Activated CD4-positive, alpha-beta T cell treated with anti-CD3 and anti-CD28 coated beads for 24 hours (primary cell): ENCODE measurements at places on chromosomes 5 and 9.

- no peak for DNase-seq
These were observed 30.7 kb downstream of the RAI14 start for GRCh38 chr5:34686762-34687268.

DNA sequence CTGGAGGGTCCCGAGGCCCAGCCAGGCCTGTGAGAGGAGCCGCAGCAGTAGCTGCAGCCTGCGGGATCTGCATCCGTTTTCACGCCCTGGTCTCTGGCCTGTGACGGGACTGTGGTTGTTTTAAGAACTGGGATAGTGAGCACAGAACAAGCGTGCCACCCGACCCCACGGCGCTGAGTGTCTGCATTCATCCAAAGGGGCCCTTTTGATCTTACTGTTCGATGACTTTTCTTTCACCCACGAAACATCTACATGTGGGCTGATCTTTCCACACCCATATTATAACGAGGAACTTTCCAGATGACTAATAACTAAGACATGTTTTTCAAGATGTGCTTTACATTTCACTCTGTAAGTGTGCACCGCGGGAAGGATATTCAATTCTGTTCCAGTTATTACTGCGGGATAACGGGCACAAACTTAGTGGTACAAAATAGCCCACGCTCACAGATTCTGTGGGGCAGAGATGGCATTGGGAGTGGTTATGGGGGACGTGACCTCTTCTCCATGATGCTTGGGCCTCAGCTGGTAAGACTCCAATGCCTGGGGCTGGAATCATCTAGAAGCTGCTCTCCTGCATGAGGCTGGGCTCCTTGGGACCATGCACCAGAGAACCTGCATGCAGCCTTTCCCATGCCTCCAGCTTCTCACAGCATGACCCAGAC is 165.0 kb downstream of the SYK start:
- peak; percentile 15 for DNase-seq

- DNase-seq, result no peak
These were observed 53.3 kb upstream of the FAM169A start for GRCh38 chr5:74919487-74919886.

DNA sequence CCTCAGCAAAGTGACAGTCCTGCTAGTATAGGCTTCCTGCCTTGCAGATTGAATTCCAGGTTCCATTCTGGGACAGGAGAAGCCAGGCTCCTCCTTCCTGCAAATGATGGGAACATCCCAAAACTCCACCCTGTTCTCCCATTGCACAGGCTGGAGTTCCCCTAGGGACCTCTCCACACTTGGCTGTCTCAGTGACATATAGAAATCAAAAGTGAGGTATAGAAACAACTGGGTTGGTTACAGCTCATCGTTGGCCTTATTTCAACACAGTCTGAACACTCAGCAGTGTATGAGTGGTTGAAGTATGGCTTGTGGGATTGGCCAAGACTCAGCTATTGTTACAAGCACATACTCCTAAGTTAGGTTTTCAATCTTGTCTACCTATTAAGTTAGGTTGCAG is 157.8 kb upstream of the FTMT start:
- no peak for DNase-seq

DNA sequence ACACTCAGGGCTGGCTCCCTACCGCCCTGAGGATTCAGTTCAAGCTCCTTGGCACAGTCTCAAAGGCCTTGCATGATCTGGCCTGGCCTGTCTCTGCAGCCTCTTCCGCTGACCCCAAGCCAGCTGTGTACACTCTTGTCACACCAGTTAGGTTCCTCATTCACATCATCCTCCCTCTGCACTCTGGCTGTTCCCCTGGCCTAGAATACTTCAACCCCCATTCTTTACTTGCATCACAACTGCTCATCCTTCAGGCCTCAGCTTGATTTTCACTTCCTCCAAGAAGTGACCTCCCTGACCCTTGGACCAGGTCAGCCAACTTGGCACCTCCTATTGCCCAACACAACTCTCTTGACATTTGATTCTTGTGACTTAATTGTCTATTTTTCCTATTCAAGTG is 18.9 kb upstream of the PFDN1 start:
- no peak for DNase-seq

- no peak for DNase-seq
These were observed 24.4 kb upstream of the GAS1 start for GRCh38 chr9:86971742-86972141.

- no peak for DNase-seq
These were observed 45.1 kb upstream of the SUB1 start for GRCh38 chr5:32539981-32540845.

GRCh38 chr5:124061068-124061430 is 549.1 kb downstream of the CSNK1G3 start:
- DNase-seq, result no peak

GRCh38 chr5:179089502-179089901 is 29.3 kb downstream of the ZNF354C start:
- no peak for DNase-seq

DNA sequence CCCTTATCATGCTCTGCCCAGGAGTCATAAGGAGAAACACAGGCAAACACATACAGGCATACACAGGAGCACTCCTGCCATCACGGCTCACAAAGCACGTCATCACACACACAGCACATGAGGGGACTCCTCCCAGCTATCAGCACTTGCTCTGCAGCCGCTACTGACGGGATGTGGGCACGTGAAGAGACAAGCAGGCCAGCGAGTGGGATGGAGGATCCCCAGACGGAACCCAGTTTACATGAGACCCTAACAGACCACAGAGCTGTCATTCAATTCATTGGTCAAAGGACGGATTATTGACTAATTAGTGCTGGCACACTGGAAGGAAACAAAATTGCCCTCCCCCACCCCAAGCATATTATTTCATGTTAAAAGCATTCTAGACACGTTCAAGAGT is 53.6 kb downstream of the SEMA4D start:
- no peak for DNase-seq

DNA sequence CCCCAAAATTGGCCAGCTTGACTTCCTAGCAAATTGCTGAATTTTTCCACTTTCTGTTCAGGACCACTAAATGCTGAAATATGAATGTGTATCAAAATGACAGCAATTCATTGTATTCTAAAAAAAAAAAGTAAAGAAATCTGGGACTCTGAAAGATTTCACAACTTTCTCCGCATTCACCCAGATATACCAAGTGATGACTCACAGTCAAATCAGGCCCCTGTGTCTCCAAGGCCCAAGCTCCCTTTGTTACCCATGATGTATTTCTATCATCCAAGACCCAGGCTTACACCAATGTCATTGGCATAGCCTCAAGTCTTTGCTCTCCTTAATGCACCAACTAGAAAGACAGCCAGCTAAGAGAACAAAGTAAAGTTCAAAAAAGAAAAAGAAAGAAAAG is 493.9 kb downstream of the NTRK2 start:
- DNase-seq, result no peak

- DNase-seq, result no peak
These were observed 108.6 kb upstream of the ERCC6L2 start for GRCh38 chr9:95766906-95767305.

- DNase-seq, result no peak
These were observed 209.8 kb downstream of the CDH12 start for GRCh38 chr5:22643356-22643755.

- DNase-seq, result no peak
These were observed 51.1 kb downstream of the SPEF2 start for GRCh38 chr5:35668794-35669193.

DNA sequence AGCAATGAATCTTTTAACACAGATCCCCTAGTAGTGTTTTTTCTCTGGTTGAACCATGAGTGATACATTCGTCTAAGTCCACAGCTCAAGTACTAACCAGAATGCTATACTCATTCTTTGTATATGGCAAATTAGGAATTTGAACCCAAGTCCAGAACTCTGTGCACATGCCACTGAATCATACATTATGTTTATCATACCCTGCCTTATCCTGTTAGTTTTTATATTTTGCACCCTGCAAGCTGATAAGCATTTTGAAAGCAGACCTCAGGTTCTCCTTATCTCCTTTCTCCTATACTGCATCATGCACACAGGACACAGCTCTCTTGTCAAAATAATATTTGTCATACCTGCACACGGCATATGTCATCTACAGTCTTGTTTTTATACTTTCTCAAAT is 54.6 kb upstream of the ELL2 start:
- DNase-seq, result no peak

GRCh38 chr5:87095787-87096186 is 171.9 kb upstream of the RASA1 start:
- no peak for DNase-seq

DNA sequence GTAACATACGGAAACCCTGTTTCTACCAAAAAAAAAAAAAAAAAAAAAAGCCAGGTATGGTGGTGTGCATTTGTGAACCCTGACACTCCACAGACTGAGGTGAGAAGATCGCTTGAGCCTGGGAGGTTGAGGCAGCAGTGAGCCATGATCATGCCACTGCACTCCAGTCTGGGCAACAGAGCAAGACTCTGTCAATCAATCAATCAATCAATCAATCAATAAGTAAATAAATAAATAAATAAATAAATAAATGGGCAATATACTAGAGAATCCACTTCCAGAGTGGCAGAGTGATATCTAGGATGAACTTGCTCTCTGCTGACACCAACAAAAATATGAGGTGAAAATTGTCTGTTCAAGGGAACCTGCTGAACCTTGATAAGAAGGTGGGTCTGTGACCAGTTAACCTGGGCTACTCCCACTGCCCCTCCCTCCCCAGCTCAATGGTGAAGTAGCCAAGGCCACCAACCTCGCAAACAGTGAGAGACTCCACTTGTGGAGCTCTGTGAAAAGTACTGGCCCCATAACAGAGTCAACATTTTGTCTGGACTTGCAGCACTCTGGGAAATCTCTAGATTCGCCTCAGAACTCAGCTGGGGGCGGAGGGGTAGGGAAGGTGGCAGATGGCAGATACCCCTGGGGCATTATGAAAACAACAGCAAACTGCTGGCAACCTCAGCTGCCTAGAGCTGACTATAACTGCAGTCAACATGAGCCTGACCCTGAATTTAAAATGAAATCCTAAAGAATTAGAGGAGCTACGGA is 163.7 kb downstream of the ROR2 start:
- DNase-seq, result no peak

- DNase-seq, result no peak
These were observed 398.0 kb downstream of the ADGRV1 start for GRCh38 chr5:90956511-90957097.

DNA sequence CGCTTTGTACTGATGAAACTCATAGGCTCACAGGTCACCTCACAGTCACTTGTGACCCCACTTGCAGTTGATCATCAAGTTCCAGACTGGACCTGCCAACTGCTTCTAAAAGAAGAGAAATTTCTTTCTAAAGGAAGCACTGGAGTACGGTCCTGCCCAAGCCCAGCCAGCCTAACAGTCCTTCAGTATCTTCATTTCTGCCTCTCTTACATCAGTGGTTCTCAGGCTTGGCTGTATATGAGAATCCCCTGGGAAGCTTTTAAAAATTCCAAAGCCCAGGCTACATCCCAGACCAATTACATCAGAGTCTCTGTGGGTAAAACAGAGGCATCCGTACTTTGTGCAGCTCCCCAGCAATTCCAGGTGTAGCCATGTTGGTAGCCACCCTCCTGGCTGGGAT is 282.1 kb downstream of the NFIB start:
- DNase-seq, result no peak

DNA sequence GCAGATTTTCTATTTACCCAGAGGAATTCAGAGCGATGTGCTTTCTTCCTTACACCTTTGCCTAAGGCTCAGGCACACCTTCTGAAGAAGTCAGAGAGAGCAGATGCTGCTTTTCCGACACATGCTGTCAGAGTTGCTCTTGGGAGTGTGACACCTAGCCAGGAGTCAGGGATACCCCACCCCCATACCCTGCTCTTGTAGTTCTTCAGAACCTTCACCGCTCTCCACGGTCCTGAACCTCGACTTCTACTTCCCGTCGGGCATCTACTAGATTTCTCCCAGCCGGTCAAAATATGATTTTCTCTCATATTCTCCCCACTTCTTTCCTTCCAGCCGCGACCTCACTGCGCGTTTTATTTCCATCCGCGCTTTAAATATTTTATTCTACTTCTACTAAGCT is 1.7 kb downstream of the GRIN3A start:
- no peak for DNase-seq

DNA sequence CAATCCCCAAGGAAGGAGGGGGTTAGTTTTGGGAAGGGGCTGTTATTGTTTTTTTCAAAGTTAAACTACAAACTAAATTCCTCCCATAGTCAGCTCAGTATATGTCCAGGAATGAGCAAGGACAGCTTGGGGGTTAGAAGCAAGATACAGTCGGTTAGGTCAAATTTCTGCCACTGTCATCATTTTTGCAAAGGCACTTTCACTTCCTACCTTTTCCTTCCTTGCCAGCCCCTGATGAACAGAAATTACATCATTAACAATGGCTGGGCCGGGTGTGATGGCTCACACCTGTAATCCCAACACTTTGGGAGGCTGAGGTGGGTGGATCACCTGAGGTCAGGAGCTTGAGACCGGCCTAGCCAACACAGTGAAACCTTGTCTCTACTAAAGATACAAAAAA is 51.5 kb upstream of the HRH2 start:
- DNase-seq, result no peak

DNA sequence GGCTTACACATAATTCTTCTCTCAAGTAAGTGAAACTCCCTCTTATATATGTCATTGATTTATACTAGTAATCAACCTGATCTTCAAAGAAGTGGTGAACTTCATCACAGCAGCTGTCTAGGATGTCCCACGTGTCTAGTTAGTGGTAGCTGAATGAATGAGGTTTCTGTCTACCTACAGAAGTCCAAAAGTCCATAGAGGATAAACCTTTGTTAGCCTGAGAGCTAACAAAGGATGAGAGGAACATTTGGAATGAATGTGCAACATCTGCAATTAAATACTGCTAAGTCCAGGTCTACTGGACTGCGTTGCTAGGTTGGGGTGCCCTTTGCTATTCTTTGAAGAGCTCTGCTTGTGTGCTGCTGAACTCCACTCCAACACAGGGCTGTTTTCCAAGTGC is 213.8 kb upstream of the DAP start:
- no peak for DNase-seq

DNA sequence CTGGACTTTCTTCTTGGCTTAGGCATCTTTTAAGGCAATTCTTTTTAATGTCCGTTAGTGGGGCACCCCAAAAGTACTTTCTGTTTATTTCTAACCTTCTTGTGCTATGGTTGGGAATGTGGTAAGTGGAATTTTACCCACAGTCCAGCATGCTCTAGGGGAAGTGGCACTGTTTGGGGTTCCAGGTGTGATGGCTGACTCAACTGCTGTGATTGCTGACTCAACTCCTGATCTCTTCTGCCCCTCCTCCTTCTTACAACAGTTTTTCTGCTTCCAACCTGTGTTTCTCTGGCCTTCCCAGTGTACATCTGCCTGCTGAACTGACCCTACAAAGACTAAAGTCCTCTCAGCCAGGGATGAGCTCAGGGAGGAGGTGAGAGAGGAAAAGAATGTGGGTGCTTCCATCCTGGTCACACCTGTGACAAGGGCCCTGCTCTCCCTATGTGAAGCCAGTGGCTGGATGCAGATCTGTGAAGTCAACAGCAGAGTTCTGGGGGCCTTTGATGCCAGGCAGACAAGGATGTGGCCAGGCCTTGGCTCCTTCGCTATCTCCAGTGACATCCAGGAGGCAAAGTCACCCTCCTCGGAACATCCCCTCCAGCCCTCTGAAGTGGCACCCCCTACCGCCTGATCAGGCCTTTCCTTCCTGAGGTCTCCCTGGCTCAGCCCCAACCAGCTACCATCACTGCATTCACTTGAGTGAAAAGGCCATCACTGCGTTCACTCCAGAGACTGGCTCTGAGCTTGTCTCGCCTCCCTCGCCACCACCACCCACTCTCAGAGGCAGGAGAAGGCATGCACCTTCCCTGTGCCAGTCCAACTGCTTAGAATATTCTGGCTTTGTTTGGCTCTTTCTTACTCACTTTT is 72.2 kb downstream of the C5orf15 start:
- DNase-seq, result no peak

- DNase-seq, result no peak
These were observed 479.4 kb downstream of the DMAC1 start for GRCh38 chr9:7320139-7320538.

GRCh38 chr5:38420246-38420645 is 136.2 kb downstream of the LIFR start:
- DNase-seq, result no peak
